ENCODE measurements at places on chromosomes 7 and 10. TPM values are rescaled to one million over a fixed set of nuclear protein-coding genes. Genes with fewer than 3 reads are reported as not detected.

TBL2 gene
- polyA plus RNA-seq: 28.0 TPM

CADPS2 gene
- polyA plus RNA-seq: 11.3 TPM

MMD2 gene
- polyA plus RNA-seq: 0.12 TPM

GIMAP6 gene
- 3.8 TPM for polyA plus RNA-seq

TMEM229A gene
- polyA plus RNA-seq: 2.2 TPM

CLRN3 gene
- 150 TPM for polyA plus RNA-seq

MOGAT3 gene
- polyA plus RNA-seq: 15.4 TPM

C10orf95 gene
- not detected for polyA plus RNA-seq

ELN gene
- polyA plus RNA-seq: 87.5 TPM

RPS24 gene
- 4,461 TPM for polyA plus RNA-seq

OR6B1 gene
- polyA plus RNA-seq: 0.01 TPM

PARD3 gene
- polyA plus RNA-seq: 14.6 TPM

ERVW-1 gene
- 0.01 TPM for polyA plus RNA-seq

CDC14C gene
- polyA plus RNA-seq: 0.03 TPM

ZKSCAN1 gene
- polyA plus RNA-seq: 47.8 TPM

GARIN1A gene
- polyA plus RNA-seq: 2.0 TPM

PTN gene
- not detected for polyA plus RNA-seq

PRKAR2B gene
- polyA plus RNA-seq: 6.5 TPM

LRMDA gene
- 6.0 TPM for polyA plus RNA-seq

NUDT13 gene
- 4.7 TPM for polyA plus RNA-seq

SAMD9L gene
- 5.4 TPM for polyA plus RNA-seq

GRM3 gene
- 0.10 TPM for polyA plus RNA-seq

OR6V1 gene
- polyA plus RNA-seq: not detected

GPR26 gene
- 0.10 TPM for polyA plus RNA-seq

KDM7A gene
- polyA plus RNA-seq: 6.2 TPM

GLCCI1 gene
- polyA plus RNA-seq: 11.6 TPM

HOXA9 gene
- polyA plus RNA-seq: not detected

MMRN2 gene
- 0.45 TPM for polyA plus RNA-seq

ACSL5 gene
- polyA plus RNA-seq: 245 TPM

IDI2 gene
- polyA plus RNA-seq: not detected

STEAP2 gene
- 6.8 TPM for polyA plus RNA-seq

HIF1AN gene
- polyA plus RNA-seq: 4.2 TPM

CPA2 gene
- polyA plus RNA-seq: 14.1 TPM

GRID1 gene
- polyA plus RNA-seq: 0.40 TPM

NODAL gene
- polyA plus RNA-seq: 0.04 TPM

TBXAS1 gene
- 6.2 TPM for polyA plus RNA-seq

AZGP1 gene
- 16.1 TPM for polyA plus RNA-seq

Measured in small intestine (tissue), 16 donors.